ENCODE measurements at places on chromosomes 7 and 10. TPM values are rescaled to one million over a fixed set of nuclear protein-coding genes. Genes with fewer than 3 reads are reported as not detected.
A peak's percentile ranks its signal among the peaks of the same experiment; 100 is the strongest.

- H3K27ac ChIP-seq, result no peak overlapping the region
- no peaks in the 10 kb centered on the region for H3K27me3 ChIP-seq
- no peak overlapping the region for H3K4me3 ChIP-seq
These were observed 288.9 kb downstream of the KCNMA1 start for GRCh38 chr10:77348751-77349150.

GRCh38 chr7:77481615-77482014 is 55.5 kb upstream of the PTPN12 start:
- H3K4me1 ChIP-seq, result no peaks in the 10 kb centered on the region
- no peak overlapping the region for H3K4me3 ChIP-seq
- H3K27me3 ChIP-seq, result no peaks in the 10 kb centered on the region
- no peak overlapping the region for H3K27ac ChIP-seq
- no peaks in the 10 kb centered on the region for H3K36me3 ChIP-seq
- DNase-seq, result no peak

- peaks cover 15% of the 10 kb centered on the region for H3K4me1 ChIP-seq
- no peak for DNase-seq
- H3K36me3 ChIP-seq, result no peaks in the 10 kb centered on the region
- H3K27ac ChIP-seq, result no peak overlapping the region
These were observed 24.1 kb downstream of the GRIFIN start for GRCh38 chr7:2452074-2452507.

DNA sequence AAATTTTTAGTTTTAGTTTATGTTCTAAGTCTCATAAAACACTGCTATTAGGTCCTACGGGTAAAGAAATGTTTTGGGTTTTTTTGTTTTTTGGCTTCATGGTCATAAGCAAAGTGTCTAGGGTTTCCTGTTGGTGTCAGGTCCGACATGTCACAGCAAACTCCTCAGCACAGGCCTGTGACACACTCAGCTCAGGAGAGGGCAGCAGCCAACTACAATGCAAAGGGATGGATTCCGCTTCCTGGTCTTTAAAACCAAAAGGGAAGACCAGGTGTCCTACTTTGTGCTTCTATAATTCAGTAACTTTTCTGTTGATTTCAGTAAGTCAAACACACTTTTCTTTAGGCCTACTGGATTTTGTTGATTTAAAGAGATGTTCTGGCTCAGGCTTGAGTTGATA is 83.8 kb upstream of the MACROH2A2 start:
- H3K4me1 ChIP-seq, result no peaks in the 10 kb centered on the region
- H3K4me3 ChIP-seq, result no peak overlapping the region
- H3K27ac ChIP-seq, result no peak overlapping the region
- peaks cover 11% of the 10 kb centered on the region for H3K27me3 ChIP-seq
- H3K36me3 ChIP-seq, result no peaks in the 10 kb centered on the region
- DNase-seq, result no peak

DNA sequence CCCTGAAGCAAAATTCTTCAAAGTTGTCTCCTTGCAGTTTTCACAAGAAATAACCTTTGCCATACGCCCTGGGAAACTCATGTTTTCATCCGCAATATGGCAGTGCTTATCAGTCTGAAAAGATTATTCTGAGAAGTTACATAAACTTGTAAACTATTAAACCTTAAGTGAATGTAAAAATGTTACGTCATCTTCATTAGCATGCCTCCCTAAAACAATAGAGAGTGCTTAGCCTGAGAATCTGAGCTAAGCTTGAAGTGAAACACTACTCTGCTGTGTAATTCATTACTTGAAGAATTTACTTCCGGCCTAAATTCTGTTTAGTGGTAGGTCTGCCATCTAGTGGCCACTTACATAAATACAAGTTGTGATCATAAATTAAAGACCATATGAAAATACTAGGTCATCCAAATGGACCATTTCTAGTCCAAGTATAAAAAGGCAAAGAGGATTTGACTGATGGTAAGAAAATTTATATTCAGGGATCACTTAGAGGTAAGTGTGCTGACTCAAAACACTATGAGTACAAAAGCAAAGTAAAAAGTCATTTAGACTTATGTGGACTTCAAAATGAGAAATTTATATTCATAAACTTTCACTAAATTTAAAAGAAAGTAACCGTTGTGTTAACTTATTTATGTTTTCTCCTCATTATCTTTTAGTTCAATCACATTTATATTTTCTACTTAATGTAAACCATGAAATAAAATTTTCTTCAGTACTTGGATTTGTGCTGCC is 745.1 kb upstream of the LRRTM3 start:
- DNase-seq, result peak; percentile 41
- H3K4me3 ChIP-seq, result no peak overlapping the region
- H3K27ac ChIP-seq, result no peak overlapping the region
- H3K27me3 ChIP-seq, result no peaks in the 10 kb centered on the region
- H3K36me3 ChIP-seq, result no peaks in the 10 kb centered on the region

- no peaks in the 10 kb centered on the region for H3K4me1 ChIP-seq
- H3K27ac ChIP-seq, result no peak overlapping the region
- H3K27me3 ChIP-seq, result no peaks in the 10 kb centered on the region
These were observed 17.6 kb downstream of the SUN3 start for GRCh38 chr7:48011323-48011722.

DNA sequence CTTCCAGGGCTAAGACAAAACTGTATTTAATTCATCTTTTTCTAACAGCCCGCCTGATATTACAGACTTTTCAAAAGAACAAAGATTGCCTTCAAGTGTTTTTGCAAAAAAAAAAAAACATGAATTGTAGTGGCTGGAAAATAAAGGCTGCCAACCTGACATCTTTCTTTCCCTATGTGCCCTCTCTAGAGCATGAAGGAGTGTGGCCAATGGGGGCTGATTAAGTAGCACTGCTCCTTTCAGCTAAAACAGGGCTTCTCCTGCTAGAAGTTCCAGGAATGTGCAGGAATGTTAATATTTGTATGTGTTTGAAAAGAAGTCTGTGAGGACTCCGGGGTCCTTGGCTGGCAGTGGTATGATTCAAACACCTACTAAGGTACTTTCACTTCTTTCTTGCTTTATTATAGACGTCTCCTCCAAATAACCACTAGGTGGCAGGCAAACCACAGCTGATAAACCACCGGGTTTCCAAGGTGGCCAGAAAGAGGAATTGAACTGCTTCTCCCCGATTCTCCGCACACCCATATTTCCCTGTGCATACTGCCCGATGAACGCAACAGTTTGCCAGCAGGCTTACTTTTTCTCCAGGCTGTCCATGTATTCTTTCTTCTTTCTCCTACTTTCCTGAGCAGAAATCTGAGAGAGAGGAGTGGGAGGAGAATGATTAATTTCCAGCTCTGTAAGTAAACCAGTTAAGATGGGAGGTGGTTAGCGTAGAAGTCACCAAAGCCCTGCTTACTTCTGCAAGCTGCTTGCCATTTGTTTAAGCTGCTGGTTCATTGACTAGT is 56.8 kb upstream of the DGKI start:
- no peaks in the 10 kb centered on the region for H3K27me3 ChIP-seq
- H3K27ac ChIP-seq, result no peak overlapping the region
- H3K4me1 ChIP-seq, result peaks cover 23% of the 10 kb centered on the region
- H3K4me3 ChIP-seq, result no peak overlapping the region
- DNase-seq, result peak; percentile 62

DNA sequence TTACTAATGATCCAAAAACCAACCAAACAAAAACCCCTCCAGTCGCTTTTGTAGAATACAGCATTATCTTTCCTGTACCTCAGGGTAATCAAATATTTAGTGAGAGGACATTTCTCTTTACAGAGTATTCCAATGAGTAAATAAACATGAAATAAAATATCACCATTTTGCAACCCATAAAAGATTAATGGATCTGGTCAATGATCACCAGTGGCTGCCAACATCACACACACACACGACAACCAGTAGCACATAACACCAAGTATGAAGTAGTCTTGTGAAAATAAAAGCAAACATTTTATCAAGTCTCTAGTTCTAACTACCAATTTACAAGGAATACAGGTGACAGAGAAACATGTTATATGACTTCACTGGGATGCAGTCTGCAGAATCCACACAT is 188.6 kb upstream of the IMMP2L start:
- no peak overlapping the region for H3K4me3 ChIP-seq
- no peak overlapping the region for H3K27ac ChIP-seq
- no peak for DNase-seq

DNA sequence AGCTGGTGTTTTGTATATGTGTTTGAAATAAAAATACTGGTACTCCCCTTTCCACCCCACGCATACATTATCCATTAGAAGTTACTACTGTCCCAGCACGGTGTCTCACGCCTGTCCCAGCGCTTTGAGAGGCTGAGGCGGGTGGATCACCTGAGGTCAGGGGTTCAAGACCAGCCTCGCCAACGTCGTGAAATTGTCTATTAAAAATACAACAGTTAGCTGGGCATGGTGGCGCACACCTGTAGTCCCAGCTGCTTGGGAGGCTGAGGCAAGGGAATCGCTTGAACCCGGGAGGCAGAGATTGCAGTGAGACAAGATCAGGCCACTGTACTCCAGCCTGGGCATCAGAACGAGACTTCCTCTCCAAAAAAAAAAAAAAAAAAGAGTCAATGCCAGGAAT is 2.7 kb downstream of the HBP1 start:
- no peak for DNase-seq
- H3K4me1 ChIP-seq, result peaks cover 7% of the 10 kb centered on the region
- H3K27me3 ChIP-seq, result no peaks in the 10 kb centered on the region
- H3K36me3 ChIP-seq, result no peaks in the 10 kb centered on the region
- no peak overlapping the region for H3K4me3 ChIP-seq
- H3K27ac ChIP-seq, result no peak overlapping the region

DNA sequence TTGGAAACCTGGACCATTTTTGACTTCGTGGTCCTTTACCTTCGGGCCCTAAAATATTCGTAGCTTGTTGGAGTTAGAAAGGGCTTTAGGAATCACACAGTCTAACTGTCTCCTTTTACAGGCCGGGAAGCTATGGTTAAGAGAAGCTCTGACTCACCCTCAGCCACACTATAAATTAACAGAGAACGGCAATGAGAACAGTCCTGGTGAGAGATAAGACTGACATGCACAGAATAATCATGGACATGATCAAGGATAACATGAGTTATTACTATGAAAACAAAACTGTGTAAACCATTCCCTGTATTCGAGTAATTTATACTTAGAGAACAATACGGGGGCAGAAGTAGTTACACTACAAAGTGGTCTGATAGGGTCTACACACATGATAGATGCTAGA is 162.5 kb upstream of the MALRD1 start:
- H3K27ac ChIP-seq, result no peak overlapping the region
- no peaks in the 10 kb centered on the region for H3K27me3 ChIP-seq
- no peak for DNase-seq
- no peaks in the 10 kb centered on the region for H3K4me1 ChIP-seq
- no peak overlapping the region for H3K4me3 ChIP-seq

- H3K4me3 ChIP-seq, result no peak overlapping the region
- H3K27ac ChIP-seq, result no peak overlapping the region
- H3K36me3 ChIP-seq, result no peaks in the 10 kb centered on the region
- H3K27me3 ChIP-seq, result no peaks in the 10 kb centered on the region
- no peak for DNase-seq
These were observed 21.2 kb upstream of the PWWP2B start for GRCh38 chr10:132375795-132376297.

- H3K4me3 ChIP-seq, result no peak overlapping the region
- H3K36me3 ChIP-seq, result no peaks in the 10 kb centered on the region
- no peak for DNase-seq
- H3K27me3 ChIP-seq, result no peaks in the 10 kb centered on the region
These were observed 396.0 kb downstream of the PHF14 start for GRCh38 chr7:11369696-11370095.

GRCh38 chr7:54260941-54261371 is 281.2 kb upstream of the VSTM2A start:
- H3K4me1 ChIP-seq, result no peaks in the 10 kb centered on the region
- no peaks in the 10 kb centered on the region for H3K36me3 ChIP-seq
- DNase-seq, result no peak
- H3K4me3 ChIP-seq, result no peak overlapping the region
- H3K27me3 ChIP-seq, result no peaks in the 10 kb centered on the region
- H3K27ac ChIP-seq, result no peak overlapping the region

DNA sequence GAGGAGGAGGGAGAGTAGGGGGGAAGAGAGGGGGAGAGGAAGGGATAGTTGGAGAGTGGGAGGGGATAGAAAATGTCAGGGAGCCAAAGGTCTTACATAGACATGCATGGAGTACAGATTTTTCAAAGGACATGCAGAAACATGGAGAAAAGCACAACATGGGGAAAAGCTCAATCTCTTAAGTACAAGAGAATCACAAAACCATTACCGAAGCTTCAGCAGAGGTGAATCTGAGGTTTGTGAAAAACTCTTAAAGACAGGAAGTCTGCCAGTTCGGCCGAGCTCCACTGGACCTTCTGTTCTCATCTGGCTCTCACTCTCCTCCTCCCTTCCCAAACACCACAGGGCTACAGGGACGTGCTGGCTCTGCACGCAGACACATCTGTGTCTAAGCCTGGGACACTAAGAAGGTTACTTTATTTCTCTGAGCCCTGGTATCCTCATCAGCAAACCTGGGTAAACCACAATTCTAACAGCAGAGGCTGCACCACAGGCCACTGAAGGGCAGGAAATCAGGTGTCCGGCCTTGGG is 133.9 kb downstream of the COBL start:
- H3K36me3 ChIP-seq, result no peaks in the 10 kb centered on the region
- H3K27ac ChIP-seq, result no peak overlapping the region
- peaks cover 24% of the 10 kb centered on the region for H3K4me1 ChIP-seq

DNA sequence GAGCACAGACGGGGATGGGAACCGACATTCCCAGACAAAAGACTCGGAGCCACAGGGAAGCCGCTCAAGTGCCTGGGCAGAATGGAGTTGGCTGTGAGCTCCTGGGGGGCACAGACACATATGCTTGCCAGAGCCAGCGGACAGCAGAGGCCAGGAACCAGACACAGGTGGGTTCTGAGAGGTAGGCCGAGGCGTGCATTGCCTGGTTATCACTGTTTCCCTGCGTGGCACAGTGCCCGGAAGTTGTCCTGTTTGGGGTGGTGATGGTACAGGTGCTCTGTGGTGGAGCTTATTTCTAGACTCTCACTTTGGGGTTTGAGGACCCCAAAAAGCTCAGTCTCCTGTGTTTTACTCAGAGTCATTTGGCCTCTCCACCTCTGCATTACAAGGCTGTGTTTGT is 2.5 kb downstream of the PALD1 start:
- no peak for DNase-seq
- H3K36me3 ChIP-seq, result peaks cover 8% of the 10 kb centered on the region
- H3K27ac ChIP-seq, result no peak overlapping the region
- H3K27me3 ChIP-seq, result no peaks in the 10 kb centered on the region
- H3K4me3 ChIP-seq, result no peak overlapping the region
- peaks cover 58% of the 10 kb centered on the region for H3K4me1 ChIP-seq

- no peak for DNase-seq
- H3K4me3 ChIP-seq, result no peak overlapping the region
- no peaks in the 10 kb centered on the region for H3K36me3 ChIP-seq
- no peaks in the 10 kb centered on the region for H3K27me3 ChIP-seq
These were observed 115.0 kb downstream of the SND1 start for GRCh38 chr7:127766831-127767459.

GRCh38 chr7:91041901-91042484 is 222.2 kb upstream of the FZD1 start:
- H3K27me3 ChIP-seq, result no peaks in the 10 kb centered on the region
- H3K4me3 ChIP-seq, result no peak overlapping the region
- no peak for DNase-seq
- H3K4me1 ChIP-seq, result no peaks in the 10 kb centered on the region
- no peaks in the 10 kb centered on the region for H3K36me3 ChIP-seq

GRCh38 chr7:15558756-15559155 is 3.1 kb downstream of the AGMO start:
- H3K27ac ChIP-seq, result no peak overlapping the region
- no peak overlapping the region for H3K4me3 ChIP-seq
- no peaks in the 10 kb centered on the region for H3K27me3 ChIP-seq
- DNase-seq, result no peak

The MACC1 gene
- under 0.01 TPM for polyA plus RNA-seq

The AIMP2 gene
- 21.8 TPM for polyA plus RNA-seq

The ANKRD2 gene
- polyA plus RNA-seq, result 248 TPM

The TMEM254 gene
- 6.9 TPM for polyA plus RNA-seq

The CEP41 gene
- 5.4 TPM for polyA plus RNA-seq

The CCDC7 gene
- 3.4 TPM for polyA plus RNA-seq

The PNLIPRP3 gene
- polyA plus RNA-seq, result not detected

The ASIC3 gene
- polyA plus RNA-seq, result 3.7 TPM

The RASA4B gene
- 6.9 TPM for polyA plus RNA-seq

Measured in heart right ventricle (tissue), 16 donors.